ENCODE measurements at places on chromosomes 7 and 10. TPM values are rescaled to one million over a fixed set of nuclear protein-coding genes. Genes with fewer than 3 reads are reported as not detected.

DNA sequence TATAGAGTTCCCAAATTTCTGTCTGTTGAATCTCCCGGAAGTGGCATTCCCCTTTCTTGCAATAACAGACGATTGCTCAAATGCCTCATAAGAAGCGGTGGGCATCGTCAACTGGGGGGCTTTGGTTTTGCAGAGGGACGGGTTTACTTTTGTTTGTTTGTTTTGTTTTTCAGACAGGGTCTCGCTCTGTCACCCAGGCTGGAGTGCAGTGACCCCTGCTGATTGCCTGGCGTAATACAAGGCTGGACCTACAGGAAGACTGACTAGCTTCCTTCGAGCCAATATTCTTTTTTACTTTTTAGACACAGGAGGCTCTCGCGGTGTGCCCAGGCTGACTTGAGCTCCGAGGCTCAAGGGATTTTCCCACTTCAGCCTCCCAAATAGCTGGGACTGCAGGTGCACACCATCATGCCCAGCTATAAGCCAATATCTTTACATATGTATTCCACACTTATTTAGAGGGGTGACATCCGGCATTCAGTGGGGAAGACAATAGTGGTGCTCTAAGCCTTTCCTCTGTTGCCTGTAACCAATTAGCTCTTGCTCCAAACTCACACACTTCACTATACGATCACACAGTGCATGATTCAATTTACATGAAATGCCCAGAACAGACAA, 58.1 kb downstream of the FHIP2A start:
- no peak for DNase-seq

DNA sequence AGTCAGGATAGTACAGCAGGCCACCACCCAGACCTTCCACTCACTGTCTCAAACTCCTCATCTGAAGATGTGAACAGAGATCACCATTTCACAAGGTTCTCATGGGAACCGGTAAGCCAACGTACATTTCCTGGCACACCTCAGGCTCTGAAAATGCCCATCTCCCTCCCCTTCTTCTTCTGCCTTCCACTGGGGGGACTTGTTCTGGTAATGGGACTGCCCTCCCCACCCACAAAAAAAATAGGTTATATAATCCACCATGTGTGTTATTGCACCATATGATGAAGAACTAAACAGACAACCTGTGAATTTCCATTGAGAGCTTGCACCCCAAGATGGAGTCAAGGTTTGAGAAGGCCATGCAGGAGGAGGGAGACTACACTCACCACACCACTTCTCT, 42.1 kb upstream of the IKZF1 start:
- no peak for DNase-seq

- DNase-seq: no peak
Observed at GRCh38 chr10:12513003-12513365, 163.6 kb downstream of the CAMK1D start.

The CHST3 gene
- 54.4 TPM for total RNA-seq
